ENCODE measurements at places on chromosomes 7 and 10.
A peak's percentile ranks its signal among the peaks of the same experiment; 100 is the strongest.

DNA sequence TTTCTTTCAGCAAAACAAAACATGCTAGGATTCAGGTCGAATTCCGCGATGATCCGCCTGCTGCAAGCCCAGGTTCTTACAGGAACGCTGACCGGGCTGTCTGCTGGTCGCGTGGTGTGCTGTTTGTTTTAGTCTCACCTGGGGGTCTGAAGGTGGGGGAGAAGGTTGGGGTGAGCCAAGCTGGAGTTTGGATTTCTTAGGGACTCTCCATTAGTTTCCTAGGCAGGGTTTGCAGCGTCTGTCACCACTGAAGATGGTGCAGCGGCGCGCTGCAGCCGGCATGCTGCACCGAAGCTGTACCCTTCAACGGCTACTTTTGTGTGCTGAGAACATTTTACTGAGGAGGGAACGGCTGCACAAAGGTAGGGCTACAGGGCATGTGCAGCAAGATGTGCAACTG lies 48.7 kb downstream of the GCC1 start:
- DNase-seq, result no peak

- DNase-seq, result no peak
Measured at GRCh38 chr7:85290269-85290668, 103.4 kb upstream of the SEMA3D start.

DNA sequence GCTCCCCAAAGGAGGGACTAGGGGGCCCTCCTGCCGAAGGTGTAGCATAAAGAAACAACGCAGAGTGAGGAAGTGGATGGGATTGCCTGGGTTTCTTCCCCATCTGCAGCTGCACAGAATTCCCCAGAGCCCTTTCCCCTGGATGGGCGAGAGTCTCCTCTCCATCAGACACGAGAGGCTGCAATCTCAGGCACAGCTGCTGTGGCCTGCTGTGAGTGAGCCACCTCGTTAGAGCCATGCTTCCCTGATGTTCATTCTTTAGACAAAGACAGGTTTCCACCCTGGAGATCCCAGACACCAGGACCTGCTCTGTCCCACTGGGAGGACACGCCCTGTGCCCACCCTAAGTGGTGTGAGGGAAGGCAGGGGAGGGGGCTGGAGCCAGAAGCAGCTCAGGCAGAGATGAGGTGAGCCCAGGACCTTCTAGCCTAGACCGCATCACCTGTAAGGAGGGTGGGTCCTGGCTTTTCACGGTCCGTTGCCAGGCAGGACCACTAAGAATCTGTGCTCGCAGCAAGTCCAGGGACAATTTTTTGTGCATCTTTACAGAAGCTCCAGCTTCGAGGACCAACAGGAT lies 268.6 kb upstream of the TCERG1L start:
- no peak for DNase-seq

- no peak for DNase-seq
Measured at GRCh38 chr7:39952374-39952773, 2.3 kb downstream of the CDK13 start.

- DNase-seq, result no peak
Measured at GRCh38 chr10:12984165-12984747, 17.3 kb downstream of the CCDC3 start.

DNA sequence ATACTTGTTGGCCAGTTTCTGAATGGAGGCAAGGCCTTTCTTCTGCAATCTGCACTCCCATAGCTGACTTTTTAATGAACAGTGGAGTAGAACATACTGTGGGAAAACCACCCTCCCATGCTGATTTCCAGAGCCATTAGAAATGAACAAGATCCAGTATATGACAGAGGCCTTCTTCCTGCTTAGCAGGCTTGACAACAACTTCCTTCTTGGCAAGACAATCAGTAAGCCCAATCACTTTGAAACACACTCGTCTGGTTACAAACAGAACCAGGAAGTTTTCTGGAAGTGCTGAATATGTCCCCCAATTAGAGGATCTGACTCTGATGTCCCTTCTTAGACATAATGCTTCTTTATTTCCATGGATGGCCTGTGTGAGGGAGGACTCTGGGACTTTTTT lies 103.4 kb downstream of the SAMD9 start:
- no peak for DNase-seq

DNA sequence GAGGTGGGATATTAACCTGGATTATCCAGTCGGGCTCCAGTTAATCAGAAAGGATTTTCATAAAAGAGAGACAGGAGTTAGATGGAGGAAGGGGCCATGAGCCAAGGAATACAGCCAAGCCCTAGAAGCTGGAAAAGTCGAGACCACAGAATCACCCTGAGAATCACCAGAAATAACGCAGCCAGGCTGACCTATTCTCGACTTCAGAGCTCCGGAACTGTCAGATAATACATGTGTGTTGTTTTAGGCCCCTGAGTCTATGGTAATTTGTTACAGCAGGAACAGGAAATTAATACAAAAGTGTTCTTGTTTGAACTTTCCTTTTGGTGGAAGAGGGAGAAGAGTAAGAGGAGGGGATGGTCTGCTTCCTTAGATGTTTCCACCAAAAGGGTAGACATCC lies 208.1 kb downstream of the JCAD start:
- no peak for DNase-seq

GRCh38 chr10:71747039-71747531 lies 26.2 kb downstream of the VSIR start:
- DNase-seq, result no peak

GRCh38 chr10:73653701-73654100 lies 2.1 kb downstream of the SYNPO2L start:
- no peak for DNase-seq

DNA sequence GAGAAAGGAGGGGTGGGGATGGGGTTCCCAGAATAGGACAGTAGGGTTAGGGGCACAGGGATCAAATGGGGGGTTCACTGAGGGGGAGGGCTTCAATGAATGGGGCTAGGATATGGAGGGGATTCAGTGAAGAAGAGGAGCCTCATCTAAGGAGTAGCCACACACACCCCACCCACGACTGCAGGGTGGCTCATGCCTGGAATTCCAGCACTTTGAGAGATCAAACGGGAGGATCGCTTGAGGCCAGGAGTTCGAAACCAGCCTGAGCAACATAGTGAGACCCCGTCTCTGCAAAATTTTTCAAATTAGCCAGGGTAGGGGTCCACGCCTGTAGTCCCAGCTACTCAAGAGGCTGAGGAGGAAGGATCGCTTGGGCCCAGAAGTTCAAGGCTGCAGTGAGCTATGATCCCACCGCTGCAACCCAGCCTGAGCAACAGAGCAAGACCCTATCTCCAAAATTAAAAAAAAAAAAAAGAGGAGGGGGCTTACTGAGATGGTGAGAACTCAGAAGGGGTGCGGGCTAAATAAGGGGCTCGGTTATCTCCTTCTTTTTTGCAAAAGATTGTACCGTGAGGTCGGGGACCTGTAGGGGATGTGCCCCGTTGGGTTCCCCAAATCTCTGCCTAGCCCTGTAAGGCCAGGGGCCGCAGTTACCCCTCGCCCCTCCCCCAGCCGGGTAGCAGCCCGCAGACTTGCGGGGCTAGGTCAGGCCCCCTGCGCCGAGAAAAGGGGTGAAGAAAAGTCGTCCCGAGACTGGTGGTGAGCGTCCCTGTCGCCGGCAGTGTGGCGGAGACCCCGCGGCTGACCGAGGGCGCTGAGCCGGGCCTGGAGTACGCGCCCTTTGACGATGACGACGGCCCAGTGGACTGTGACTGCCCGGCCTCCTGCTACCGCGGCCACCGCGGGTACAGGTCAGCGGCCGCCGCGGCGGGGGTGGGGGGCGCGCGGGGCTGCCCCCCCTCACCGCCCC lies 43.1 kb upstream of the HSPB1 start:
- DNase-seq, result no peak

DNA sequence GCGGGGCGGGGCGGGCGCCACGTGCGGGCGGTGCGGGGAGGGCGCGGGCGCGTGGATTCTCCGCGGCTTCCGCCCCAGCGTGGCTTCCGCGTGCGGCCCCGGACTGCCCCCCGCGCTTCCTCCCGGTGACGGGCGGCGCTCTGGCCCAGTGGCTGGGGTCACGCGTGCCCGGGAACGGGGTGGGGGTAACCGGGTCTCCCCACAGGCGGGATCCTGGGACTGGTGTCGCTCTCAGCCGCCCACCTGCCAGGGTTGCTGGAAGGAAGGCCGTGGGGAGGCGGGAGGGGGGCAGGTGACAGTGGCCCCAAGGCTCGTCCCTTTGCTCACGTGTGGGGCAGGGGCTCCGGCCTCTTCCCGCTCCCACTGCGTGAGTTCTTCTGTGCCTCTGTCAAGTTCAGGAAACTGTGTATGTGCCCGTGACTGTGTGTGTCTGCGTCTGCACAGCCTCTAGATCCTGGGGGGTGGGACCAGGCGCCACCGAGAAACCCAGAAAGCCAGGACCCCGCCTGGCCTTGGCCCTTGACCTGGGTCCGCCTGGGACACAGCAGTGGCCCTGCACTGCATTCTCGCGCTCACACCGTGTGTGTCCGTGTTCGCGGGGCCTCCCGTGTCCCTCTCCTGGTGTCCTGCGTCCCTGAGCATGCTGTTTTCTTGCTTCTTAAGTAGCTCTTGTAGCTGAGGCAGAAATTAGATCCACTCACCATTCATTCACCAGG lies 919 bp downstream of the MAFK start:
- DNase-seq, result peak; percentile 56

DNA sequence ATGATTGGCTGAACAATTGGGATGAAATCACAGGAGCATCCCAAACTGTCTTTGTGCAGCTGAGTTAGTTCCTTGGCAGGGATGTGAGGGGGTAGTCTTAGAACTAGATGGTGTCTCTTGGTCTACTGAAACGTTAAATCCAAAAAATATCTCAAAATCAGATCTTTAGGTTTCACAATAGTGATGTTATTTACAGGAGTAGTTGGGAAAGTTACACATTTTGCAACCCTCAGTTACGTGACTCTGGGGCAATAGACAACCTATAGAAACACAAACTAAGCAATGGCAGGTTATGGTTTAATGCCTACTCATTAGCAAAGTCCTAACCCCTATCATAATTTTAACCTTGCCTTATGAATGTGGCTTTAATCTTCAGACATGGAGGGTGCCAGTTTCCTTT lies 24.0 kb downstream of the PKD1L1 start:
- DNase-seq, result no peak

- no peak for DNase-seq
Measured at GRCh38 chr10:11647676-11648075, 36.2 kb upstream of the USP6NL start.

Measured in CD4-positive, alpha-beta memory T cell (primary cell).